HL-60 (cell line): ENCODE measurements at places on chromosomes 1 and 21.

DNA sequence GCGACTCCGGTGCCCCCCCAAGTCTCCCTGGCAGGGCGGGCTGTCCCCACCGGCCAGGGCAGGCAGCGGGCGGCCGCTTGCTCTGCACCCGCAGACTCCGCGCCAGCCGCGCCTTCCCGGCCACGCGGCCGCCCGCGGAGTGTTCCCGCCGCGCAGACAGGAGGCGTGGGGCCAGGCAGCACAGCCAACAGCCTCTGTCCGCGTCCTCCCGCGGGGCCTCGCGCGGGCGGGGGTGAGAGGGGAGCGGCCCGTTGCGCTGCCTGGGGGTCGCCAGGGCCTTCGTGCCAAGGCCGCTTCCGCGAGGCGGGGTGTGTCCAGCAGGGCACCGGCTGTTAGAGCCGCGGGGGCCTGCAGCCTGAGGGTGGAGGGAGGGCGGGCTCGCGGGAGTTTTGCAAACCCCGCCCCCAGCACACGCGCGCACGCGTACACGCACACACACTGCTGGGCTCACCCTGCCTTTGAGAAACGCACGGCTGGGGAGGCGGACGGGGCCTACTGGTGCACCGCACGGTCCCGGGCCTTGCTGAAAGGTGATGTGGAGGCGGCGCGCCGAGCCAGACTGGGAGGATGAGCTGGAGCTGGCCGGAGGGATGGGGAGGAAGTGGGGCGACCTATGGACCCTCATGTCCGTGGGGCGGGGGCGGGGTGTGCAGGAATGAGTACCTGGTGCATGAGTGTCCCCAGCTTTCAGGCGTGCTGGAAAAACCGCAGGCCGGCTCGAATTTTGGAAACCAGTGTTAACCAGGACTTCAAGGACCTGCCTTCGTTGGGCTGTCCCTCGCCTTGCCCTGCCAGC, 41.5 kb downstream of the KIAA1614 start:
- DNase-seq = no peak

- no peak for DNase-seq
Measured at GRCh38 chr21:26939601-26940111, 27.2 kb downstream of the ADAMTS5 start.

- DNase-seq = peak; percentile 93
Measured at GRCh38 chr1:116990612-116991151, 10.9 kb upstream of the CD101 start.

DNA sequence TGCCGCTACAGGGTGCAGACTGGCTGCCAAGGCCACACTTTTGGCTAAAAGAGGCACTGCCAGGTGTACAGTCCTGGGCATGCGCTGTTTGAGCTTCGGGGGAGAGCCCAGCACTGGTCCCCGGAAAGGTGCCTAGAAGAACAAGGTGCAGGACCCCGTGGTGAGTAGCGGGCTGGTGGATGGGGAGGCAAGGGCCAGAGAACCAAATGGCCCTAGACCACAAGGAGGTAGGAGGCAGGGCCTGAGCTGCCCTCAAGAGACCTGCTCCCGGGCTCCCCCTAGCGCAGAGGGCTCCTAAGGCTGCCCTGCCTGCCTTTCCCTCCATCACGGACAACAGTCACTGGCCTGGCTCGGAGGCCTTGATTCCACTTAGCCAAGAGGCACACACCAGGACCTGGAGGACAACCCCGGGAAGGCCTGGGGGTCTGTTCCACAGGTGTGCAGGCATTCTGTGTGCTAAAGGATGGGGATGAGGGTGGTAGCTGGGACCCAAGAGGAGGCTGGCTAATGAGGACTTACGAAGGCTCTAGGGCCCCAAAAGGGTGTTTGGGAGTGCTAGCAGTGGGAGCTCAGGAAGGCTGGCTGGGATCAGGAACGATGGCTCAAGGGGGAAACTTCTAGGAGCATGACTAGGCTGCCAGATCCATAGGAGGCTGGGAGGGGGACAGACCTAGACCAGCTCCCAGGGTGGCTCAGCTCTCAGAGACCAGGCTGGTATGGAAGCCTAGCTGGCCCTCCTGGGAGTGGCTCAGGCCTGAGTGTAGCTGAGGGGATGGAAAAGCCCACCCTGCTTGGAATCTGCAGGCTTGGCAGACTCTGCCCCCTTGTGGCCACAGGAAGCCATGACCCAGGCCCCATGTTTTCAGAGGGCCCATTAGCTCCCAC, 742 bp downstream of the ARTN start:
- peak; percentile 33 for DNase-seq

- no peak for DNase-seq
Measured at GRCh38 chr1:201769966-201770365, 59.0 kb upstream of the IPO9 start.

- no peak for DNase-seq
Measured at GRCh38 chr1:79749607-79750006, 743.1 kb upstream of the ADGRL4 start.

GRCh38 chr1:49728377-49728776, 295.4 kb downstream of the AGBL4 start:
- no peak for DNase-seq

DNA sequence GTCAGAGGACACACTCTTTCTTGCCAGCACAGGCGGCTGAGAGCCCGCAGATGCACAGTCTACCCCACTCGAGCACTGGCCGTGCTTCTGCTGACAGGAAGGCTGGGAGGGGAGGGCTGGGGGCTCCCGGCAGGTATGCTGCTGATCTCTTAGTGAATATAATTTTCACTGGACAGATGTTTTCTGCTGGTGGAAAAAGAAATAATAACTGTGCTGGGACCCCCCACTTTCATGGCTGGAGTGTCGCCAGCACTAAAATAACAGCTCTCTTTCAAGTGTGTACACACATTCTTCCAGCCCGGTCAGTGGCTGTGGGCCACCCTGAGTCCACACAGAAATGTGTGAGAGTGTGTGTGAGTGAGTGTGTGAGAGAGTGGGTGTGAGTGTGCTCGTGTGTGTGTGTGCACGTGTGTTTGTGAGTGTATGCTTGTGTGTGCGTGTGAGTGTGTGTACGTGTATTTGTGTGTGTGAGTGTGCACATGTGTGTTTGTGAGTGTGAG, 167.7 kb upstream of the USP24 start:
- DNase-seq = no peak

DNA sequence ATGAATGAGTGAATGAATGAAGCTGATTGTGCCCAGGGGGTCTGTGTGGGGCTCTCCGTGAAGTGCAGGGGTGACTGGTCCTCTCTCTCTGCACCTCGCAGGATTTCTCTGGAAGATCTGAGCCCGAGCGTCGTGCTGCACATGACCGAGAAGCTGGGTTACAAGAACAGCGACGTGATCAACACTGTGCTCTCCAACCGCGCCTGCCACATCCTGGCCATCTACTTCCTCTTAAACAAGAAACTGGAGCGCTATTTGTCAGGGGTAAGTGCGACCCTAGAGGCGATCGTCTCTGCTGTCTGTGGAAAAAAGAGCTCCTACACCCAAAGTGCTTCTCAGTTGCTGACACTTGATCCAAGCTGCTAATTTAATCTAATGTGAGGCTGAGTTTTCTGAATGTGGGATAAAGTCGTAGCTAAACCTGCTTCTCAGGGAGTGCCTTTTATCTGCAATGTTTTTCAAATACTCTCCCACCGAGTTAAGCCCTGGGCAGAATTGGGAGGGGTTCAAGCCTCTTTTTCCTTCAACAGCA, 101.7 kb downstream of the HUNK start:
- DNase-seq = no peak

GRCh38 chr1:89994231-89994804, 592 bp upstream of the ZNF326 start:
- no peak for DNase-seq

GRCh38 chr1:34590211-34590623, 164.6 kb upstream of the GJB5 start:
- DNase-seq = no peak
